ENCODE measurements at places on chromosomes 11 and 22.

DNA sequence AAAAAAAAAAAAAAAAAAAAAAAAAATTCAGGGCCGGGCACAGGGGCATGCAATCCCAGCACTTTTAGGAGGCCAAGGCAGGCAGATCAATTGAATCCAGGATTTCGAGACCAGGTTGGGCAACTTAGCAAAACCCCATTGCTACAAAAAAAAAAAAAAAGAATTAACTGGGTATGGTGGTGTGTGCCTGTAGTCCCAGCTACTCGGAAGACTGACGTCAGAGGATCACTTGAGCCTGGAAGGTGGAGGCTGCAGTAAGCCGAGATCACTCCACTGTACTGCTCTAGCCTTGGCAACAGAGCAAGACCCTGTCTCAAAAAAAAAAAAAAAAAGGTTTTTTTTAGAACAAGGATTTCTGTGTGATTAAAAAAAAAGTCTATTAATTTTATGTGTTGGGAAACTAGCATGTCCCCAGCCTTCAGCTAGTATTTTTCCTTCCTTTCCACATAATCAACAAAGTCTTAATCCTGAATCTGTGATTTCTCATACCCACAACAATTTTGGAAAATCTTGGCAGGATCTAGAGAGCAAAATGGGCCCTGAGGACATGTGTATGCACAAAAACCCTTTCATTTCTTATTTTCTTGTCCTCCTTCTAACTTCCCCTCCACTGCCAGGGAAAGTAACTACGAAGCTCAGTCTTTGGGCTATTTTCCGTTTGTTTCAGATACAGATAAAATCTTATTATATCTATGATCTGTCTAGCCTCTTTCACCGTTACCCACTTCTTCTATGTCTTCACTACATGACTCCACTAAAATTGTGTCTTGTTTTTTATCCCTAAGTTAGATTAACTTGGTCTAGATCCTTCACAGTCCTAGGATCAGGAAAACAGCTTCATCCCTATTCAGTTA is 5.7 kb upstream of the AMBRA1 start:
- DNase-seq: no peak

DNA sequence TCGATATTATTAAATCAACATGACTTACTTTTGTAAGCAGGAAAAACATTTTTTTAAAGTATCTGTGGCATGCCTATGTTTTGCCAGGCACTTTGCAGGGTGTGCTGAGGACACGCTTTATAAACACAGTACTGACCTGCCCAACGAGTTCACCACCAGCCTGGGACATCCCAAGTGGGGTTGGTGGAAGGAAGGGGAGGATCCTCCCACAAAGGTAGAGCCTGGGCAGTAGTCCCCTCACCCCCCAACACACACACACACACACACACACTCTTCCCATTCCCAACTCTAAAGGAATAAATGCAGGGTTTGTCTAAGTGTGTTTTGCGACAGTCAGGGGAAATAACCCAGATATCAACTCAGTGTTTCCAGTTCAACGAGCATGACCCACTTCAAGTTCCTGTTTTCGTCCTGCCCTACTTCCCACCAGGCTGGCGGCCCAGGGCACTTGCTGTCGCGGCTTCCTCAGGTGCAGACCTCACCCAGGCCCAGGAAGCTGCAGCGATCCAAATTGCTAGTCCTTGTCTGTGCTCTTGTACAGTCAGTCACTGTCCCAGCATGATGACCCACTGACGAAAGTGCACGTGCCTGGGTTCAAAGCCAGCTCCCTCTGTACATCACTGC is 3.1 kb downstream of the CERK start:
- DNase-seq: no peak

DNA sequence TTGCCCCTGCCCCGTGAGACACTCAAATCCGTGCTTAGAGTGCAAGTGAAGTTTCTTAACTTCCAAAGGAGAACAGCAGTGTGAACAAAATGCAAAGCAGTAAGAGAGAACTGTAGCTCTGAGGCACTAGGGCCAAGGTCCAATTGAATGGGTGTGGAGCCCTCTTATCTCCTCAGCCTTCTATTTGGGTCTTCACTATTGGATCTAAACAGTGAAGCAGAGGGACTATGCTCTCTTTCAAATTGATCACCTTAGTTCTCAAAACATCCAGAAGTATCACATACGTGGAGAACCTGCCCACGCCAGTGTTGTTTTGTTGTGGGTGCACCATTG is 49.6 kb downstream of the C22orf31 start:
- DNase-seq: no peak

DNA sequence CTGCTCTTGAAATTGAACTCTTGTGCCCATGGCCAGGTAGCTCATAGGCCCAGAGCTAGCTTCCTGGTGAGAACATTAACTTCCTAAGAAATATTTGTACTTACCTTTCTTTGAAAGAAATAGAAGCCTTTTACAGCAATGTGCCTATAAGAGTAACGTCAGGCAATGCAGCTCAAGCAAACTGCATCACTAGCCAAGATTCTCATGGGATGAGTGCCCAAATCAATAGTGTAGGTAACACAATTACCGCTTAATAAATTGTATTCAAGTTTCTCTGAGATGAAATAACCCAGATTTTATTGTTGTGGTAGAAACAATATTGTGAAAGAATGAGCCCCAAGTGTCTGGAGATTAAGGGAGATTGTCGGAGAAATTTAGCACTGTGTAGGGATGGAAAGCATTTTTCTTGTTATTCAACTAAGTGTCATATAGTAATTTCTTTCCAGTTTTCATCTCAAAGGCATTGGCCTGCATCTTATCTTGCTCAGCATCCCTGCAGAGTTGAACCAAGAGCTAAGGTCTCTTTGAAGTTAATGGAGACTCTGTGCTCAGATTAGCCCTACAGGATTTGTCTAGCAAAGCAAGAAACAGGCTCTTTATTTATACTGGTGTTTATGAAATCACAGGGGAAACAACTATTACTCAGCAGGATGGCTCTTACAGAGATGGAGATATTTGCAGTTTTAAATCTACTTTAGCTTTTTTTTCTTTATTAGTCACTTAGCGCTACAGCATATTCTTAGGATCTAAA is 321.0 kb upstream of the PDGFD start:
- DNase-seq: no peak

DNA sequence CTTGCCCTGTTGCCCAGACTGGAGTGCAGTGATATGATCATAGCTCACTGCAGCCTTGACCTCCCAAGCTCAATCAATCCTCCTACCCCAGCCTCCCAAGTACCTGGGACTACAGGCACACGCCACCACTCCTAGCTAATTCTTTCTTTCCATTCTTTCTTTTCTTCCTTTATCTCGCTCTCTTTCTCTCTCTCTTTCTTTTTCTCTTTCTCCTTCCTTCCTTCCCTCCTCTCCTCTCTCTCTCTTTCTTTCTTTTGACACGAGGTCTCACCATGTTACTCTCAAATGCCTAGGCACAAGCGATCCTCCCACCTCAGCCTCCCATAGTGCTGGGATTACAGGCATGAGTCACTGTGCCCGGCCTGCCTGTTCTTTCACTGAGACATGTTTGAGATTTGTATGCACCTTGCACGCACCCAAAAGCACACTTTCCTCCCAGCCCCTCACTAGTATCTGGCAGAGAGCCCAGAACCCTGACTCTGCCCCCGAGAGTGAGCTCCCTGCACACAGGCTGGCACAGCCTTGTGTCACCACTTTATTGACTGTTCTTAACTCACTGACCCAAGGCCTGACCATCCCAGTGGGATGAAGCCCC is 56.8 kb downstream of the CD6 start:
- DNase-seq: no peak

GRCh38 chr11:3203221-3204043 is 15.2 kb downstream of the MRGPRG start:
- no peak for DNase-seq

DNA sequence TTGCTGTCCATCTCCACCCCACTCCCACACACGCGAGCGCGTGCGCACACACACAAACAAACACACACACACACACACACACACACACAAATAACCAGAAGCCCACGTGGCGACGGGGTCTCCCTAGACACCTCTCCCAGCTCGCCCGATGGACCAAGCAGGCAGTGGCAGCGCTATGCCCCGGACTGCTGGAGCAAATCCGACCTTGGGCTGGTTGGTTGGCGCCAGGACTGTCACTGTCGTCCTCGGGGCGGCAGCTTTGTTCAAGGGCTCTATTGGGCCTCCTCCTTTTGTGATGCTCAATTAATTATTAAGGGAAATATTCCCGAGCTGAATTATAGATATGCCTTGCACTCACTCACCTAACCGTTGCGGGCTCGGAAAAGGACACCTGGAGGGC is 1.7 kb upstream of the KCNA4 start:
- no peak for DNase-seq

GRCh38 chr22:17990942-17991341 is 33.4 kb downstream of the MICAL3 start:
- DNase-seq: no peak

GRCh38 chr22:42439821-42440674 is 7.8 kb upstream of the NFAM1 start:
- no peak for DNase-seq

GRCh38 chr11:130426837-130427341 is 1.5 kb downstream of the ADAMTS8 start:
- DNase-seq: no peak

- DNase-seq: no peak
Measured at GRCh38 chr22:21602579-21602978, 27.2 kb downstream of the YDJC start.

- no peak for DNase-seq
Measured at GRCh38 chr11:380095-380480, 10.8 kb downstream of the B4GALNT4 start.

GRCh38 chr11:108398439-108398838 is 68.9 kb downstream of the C11orf65 start:
- DNase-seq: no peak

GRCh38 chr11:76257074-76257719 is 50.9 kb upstream of the WNT11 start:
- DNase-seq: no peak

- no peak for DNase-seq
Measured at GRCh38 chr11:21321530-21321929, 652.1 kb downstream of the NELL1 start.

- DNase-seq: no peak
Measured at GRCh38 chr11:19864141-19865140, 151.8 kb downstream of the NAV2 start.

DNA sequence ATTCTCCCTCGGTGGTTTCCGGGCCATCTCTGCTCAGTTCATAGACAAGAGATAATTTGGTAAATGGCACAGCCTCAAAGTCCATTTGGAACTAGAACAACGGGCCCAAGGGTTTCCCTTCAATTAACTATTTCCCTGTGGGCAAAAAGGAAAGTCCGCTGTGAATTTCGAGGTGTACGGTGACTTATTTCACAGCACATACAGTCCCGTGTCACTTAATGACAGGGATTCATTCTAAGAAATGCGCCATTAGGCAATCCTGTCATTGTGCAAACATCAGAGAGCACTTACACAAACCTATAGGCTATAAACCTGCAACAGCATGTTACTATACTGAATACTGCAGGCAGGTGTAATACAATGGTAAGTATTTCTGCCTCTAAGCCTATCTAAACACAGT is 551.6 kb downstream of the OPCML start:
- DNase-seq: no peak

DNA sequence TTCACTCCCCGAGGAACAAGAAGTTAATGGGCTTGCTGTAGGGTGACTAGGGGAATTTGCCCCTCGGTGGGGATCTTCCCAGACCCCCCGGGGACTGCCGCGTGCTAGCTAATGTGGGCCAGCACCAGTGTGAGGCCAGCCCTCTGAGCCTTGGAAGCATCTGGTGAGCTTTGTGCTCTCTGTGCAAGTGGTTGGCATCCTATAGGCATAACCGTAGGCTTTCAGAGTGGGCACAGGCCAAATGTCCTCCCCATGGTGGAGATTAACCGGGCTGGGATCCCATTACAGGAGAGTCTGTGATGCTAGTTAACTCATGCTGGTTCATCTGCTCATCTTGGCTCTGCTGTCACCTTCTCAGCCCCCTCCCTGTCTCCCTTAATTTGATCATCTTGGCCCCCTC is 125.7 kb downstream of the TRIM29 start:
- DNase-seq: no peak

- no peak for DNase-seq
Measured at GRCh38 chr22:43707648-43708047, 104.5 kb downstream of the EFCAB6 start.

DNA sequence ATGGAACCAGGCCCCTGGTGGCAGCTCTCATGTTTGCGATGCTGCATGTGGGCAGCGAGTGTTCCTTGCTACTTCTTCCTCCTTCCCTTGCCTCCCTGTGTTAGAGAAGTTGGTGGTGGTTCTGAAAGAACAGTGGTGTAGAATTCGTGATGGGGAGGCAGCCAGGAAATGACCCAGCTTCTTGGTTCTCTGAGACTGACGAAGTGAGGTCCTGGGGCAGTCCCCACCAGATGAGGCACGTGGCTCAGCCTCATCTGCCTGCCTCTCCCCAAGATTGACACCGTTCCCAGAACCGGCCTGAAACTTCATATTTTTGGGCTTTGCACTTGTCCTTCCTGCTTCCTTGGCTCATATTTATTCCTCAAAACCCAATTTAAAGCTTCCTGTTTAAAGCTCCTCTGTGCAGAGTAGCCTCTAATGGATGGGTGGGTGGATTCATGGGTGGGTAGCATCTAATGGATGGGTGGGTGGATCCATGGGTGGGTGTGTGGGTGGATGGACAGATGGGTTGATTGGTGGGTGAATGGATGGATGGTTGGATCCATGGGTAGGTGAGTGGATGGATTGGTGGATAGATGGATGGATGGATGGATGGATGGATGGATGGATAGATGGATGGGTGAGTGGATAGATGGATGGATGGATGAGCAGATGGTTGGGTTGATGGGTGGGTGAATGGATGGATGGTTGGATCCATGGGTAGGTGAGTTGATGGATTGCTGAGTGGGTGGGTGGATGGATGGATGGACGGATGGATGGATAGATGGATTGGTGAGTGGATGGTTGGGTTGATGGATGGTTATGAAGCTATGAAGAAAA is 77.3 kb upstream of the ATXN10 start:
- DNase-seq: no peak

DNA sequence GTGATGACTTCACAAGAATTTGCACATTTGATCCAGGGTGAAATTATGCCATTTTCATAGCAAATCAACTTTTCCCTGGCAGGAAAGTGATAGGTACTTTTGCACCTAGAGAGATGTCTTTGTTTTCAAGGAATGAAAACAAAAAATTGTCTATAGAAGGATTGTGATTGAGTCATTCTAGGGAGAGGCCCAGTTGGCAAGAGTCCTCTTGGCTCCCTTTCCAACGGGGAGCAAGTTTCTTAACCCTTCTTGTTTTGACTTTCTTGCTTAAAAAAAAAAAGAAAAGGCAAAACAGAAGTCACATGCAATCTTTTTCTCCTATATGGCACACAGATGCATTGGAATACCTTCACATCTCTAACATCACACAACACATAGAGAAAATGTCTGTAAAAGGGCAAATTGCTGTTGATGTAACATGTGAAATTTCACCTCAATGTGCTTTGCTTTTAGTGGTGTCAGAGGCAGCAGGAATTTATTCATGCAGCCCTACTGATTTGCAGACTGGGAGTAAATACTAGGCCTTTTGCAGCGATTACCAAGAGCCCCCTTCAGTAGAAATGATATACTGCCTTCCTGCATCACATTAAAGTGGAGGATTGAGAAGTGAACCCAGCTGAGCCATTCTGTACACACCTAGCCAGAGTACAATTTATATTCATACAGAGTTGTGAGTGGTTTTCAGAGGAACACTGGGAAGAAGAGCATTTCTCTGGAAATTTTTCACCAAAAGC is 290.7 kb upstream of the MPPED2 start:
- no peak for DNase-seq
